ENCODE measurements at places on chromosomes 1 and 21.
A peak's percentile ranks its signal among the peaks of the same experiment; 100 is the strongest.

GRCh38 chr1:23627069-23627735 lies 64.4 kb upstream of the RPL11 start:
- DNase-seq: no peak

GRCh38 chr1:194194724-194195123 lies 1008.3 kb upstream of the B3GALT2 start:
- DNase-seq: no peak

- no peak for DNase-seq
Measured at GRCh38 chr1:248631354-248632008, 3.4 kb downstream of the OR2T11 start.

DNA sequence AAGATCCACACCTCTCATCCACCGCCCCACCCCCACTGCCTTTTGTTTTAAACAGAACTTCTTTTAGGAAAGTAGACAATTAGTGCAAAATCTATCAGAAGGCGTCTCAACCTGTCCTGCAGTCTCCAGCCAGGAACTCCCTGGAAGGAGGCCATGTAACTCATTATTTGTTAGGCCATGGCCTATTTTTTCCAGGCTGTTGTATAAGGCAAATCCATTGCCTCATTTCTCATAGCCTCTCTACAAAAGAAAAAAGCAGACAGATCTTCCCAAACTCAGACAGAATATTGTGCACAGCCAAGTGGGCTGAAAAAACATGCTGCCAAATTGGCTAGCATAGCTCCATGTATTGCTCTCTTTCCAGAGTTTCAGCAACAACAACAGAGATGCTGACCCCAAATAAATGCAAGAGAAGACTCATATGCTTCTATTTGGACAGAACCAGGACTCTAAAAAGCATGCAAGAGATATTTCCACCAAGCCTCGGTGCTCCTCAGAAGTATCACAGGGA lies 770.7 kb upstream of the CXADR start:
- DNase-seq: peak; percentile 68

- DNase-seq: peak; percentile 79
Measured at GRCh38 chr1:167563579-167564246, 10.2 kb upstream of the CREG1 start.

- no peak for DNase-seq
Measured at GRCh38 chr1:50425376-50426107, 2.3 kb upstream of the DMRTA2 start.

DNA sequence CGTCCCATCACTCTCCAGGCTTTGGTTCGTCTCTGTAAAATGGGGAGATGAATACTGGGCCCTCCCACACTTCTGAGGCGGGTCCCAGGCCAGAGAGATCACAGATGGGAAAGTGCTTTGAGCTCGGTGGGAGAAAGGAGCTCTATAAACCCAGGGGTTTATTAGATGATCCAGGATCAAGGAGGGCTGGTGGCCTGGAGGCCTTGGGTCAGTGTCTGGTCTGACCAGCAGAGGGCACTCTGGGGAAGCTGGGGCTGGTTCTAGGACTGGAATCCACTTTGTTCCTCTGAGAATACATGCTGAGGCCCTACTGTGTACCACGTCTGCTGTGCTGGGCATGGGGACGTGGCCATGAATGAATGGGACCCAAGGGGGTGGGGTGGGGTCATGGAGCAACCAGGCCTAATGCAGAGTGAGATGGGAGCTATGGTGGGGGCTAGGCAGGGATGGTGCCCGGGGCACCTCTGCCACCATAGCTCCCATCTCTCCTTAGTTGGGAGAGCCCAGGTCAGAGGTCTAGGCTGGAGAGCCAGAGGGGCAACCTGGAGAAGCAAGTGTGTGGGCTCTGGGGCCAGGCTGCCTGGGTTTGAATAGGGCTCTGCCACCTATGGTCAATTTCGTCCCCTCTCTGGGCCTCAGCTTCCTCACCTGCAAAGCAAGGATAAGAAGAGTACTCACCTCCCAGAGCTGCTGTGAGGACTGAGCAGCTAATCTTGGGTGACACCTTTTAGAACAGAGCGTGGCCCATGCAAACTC lies 9.0 kb upstream of the FAM131C start:
- no peak for DNase-seq

GRCh38 chr1:244074559-244075171 lies 23.6 kb downstream of the ZBTB18 start:
- no peak for DNase-seq

DNA sequence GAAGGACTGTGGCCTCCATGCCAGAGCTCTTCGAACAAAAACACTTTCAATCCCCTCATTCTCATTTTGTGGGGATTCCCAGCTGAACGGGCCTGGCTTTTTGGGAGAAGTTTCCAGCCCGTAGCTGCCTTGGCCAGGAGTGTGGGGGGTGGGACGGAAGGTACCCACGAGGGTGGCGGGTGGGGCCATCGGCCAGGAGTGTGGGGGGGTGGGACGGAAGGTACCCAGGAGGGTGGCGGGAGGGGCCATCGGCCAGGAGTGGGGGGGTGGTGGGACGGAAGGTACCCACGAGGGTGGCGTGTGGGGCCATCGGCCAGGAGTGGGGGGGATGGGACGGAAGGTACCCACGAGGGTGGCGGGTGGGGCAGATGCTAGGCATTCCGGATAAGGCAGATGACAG lies 71.7 kb upstream of the ZBTB18 start:
- no peak for DNase-seq

DNA sequence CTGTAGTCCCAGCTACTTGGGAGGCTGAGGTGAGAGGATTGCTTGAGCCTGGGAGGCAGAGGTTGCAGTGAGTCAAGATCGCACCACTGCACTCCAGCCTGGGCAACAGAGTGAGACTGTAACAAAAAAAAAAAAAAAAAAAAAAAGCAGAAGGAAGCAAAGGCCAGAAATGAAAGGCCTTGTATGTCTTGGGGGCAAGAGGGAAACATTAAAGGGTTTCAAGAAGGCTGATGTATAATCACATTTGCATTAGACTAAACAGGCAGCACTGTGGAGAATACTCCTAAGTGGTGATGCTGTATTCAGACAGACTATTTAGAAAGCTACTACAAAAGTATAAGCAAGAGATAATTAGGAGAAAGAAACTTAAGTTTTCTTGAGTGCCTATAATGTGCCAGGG lies 10.4 kb downstream of the ANP32E start:
- no peak for DNase-seq

- DNase-seq: no peak
Measured at GRCh38 chr1:44170281-44170823, 28.9 kb upstream of the KLF18 start.

GRCh38 chr1:213166852-213167251 lies 115.8 kb downstream of the RPS6KC1 start:
- peak; percentile 8 for DNase-seq

- no peak for DNase-seq
Measured at GRCh38 chr1:228799924-228800323, 64.6 kb downstream of the RHOU start.

GRCh38 chr1:184352776-184353175 lies 34.1 kb upstream of the C1orf21 start:
- no peak for DNase-seq

GRCh38 chr1:221457685-221458446 lies 284.0 kb downstream of the DUSP10 start:
- DNase-seq: no peak

DNA sequence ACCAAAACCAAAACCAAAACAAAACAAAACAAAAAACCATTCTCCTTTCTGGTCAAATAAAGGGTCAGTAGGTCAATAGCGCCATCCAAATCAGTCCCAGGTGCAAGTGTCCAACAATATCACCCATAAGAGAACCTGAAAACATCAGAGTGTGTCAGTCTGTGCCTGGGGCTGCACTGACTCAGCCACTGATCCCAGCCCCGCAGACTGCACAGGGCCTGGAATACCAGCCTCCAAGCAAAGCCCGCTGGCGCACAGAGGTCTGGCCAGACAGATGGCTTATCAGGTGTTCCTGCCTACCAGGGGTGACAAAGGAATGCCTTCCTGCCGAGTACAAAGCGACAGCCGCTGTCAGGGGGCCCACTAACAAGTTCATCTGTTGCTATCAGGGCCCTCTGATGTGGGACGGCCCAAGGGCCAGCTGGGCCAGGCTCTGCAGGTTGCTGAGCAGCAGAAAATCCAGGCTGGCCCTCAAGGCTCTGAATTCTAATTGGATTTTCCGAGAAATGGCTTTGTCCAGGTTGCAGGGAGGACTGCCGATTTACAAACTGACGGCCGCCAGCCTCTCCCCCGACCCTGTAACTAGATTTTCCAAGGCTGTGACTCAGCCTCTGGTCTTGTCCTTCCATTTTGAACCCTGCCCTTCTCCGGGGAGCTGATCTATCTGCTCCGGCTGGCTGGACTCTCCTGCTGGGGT lies 13.7 kb upstream of the TMEM51 start:
- DNase-seq: no peak

GRCh38 chr1:100941098-100941527 lies 45.2 kb downstream of the SLC30A7 start:
- no peak for DNase-seq

DNA sequence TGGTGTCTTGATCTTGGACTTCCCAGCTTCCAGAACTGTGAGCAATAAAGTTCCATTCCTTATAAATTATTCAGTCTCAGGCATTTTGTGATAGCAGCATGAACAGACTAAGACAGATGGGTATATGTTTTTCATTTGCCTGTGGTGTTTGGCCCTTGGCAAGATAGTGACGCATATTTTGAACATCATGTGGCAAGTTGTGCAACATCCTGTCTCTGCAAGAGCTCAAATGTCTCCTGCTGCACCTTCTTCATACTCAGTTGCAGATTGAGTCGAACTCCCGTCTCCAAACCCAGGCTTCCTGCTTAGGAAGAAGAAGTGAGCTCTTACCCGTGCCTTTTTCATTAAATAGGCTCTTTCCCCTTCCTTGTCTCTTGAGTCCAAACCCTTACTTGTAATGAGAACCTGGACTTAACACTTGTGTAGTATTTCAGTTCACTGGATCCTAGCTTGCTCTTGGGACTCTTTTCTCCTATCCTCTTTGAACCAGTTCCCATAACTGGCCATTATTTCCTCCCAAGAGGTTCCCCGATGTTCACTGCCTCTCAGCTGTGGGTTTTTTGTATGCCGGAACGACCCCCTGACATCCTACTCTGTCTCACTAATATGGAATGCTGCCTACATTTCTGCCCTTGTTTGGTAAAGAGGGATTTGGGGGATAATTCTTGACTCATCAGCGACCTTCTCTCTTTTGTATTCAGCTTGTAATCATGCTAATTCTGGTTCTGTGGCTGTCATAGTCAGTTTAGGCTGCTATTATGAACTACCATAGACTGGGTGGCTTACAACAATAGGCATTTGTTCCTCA lies 125.0 kb upstream of the KCNK2 start:
- DNase-seq: no peak

GRCh38 chr1:218462116-218462515 lies 117.0 kb downstream of the TGFB2 start:
- DNase-seq: no peak

DNA sequence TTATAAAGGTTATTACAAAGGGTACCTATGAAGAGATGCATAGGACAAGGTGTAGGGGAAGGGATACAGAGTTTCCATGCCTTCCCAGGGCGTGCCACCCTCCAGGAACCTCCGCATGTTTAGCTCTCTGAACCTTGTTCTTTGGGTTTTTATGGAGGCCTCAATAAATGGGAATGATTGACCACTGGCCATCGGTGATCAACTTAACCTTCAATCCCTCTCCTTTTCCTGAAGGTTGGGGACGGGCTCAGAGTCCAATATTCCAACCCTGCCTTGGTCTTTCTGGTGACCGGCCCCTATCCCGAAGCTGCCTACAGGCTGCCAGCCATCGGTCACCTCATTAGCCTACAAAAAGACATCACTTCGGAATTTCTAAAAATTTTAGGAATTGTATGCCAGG lies 11.7 kb downstream of the CD244 start:
- no peak for DNase-seq

DNA sequence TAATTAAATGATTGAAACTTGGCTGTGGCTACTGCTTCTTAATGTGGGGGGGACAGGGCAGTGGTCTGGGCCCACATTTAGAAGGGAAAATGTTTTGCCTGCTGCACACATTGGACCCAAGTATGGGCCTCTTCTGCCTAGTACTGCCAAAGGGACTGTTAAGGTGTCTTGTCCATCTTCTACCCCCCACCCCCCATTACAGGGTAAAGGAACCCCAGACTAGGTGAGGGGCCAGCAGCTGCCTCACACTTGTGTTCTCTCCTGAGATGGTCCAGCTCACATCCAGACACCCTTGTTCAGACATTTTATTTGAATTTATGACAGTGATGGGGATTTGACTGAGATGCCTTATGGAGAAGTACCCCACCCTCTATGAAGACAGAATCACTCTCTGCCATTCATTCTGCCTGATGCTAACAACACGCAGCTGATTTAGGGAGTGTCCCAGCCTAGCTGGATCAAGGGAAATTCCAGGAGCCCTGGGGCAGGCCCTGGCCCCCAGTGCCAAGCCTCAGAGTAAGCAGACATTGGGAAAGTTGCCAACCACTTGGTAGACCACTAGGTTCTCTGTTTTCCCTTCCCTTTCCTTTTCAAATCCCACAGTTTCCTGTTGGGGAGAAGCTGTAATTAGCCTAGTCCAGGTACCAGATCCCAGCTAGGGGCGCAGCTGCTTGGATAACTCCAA lies 42.1 kb downstream of the YARS1 start:
- DNase-seq: no peak

GRCh38 chr1:200153277-200154055 lies 126.0 kb downstream of the NR5A2 start:
- no peak for DNase-seq

GRCh38 chr1:37478890-37479254 lies 4.5 kb downstream of the ZC3H12A start:
- DNase-seq: no peak

GRCh38 chr1:24793447-24794129 lies 48.3 kb downstream of the CLIC4 start:
- DNase-seq: no peak
